ENCODE measurements at places on chromosomes 7 and 10.

DNA sequence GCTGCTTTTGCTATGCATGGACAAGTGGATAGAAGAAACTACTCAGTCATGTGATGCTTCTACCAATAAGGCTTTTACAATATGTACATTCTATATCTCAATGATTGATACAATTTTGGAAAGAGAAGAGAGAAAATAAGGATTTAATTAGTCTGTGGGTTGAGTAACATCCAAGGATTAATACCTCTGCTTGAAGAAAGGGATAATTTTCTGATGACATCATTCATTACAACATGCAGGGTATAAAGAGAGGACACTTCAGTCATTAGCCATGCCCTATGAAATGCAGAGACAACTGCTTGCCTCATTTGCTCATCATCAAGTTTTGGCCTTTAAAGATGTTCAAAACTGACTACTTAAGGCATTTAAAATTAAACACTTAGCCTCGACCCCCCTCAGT, 237.3 kb downstream of the AHR start:
- no peak for DNase-seq

DNA sequence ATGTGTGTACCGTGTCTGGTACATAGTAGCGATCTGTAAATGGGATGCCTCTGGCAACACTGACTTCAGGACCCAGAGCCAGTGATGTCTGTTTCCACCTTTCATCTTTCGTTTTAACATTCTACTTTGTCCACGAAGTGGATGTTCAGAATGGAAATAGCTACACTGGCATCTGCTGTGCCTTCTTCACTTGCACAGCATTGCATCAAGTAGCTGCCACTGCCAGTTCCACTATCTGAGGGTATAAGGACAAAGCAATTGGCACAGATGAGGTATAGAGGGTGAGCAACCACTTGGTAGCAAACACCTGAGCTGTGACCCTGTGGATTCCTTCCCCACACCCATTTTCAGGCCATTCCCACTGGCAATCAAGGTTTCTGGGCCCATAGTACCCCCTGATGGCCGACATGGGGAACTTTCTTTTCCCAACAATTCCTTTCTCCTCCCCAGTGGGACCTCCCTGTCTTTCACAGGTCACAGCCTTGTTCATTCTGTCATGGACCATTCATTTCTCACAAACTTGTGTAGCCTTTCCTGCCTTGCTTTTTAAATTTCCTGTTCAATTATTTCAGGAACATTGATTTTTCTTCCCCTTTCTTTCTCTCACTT, 4.0 kb downstream of the ITGA8 start:
- no peak for DNase-seq

DNA sequence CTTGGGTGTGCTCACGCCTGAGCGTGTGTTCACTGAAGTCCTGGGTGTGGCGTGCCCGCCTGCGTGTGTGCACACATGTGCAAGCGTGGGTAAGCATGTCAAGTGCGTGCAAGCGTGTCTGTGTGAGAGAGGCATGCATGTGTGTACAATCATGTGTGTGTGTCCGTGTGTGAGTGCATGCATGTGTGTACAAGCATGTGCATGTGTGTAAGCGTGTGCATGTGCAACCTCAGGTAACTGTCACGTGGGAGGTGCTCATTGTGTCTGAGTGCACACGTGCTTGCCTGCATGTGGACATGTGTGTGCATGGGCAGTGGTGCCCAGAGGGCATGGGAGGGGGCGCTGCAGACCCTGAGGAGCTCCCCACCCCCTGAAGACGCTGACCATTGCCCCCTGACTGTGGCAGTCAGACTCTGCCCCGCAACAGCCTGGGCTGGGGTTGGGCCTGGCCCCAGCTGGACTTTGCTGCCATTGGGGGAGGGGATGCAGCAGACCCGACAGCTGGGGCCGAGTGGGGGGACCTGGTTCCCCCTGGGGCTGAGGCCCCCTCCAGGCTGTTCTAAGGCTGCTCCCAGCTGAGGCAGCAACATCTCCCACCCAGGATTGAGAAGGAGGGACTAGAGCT, 88.1 kb downstream of the UNCX start:
- DNase-seq, result no peak

- no peak for DNase-seq
These were observed 187.3 kb upstream of the PLXDC2 start for GRCh38 chr10:19628767-19629560.

DNA sequence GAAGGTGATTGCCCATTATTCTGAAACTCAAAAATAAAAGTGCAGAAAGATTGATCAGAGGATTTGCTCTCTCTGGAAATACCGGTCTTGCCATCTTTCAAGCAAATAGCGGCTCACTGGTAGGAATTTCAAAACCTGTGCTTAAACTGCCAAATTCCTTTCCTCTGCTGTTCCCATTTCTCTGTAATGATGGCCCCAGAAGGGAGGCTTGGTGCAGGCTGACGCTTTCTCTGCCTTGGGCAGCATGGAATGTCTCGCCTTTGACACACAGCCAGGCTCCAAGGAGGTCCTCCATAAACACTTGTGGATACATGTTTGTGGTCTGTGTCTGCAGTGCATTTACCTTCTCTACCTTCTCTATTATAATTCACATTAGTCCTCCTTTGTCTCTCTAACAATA, 146.8 kb downstream of the HIBADH start:
- DNase-seq, result no peak

DNA sequence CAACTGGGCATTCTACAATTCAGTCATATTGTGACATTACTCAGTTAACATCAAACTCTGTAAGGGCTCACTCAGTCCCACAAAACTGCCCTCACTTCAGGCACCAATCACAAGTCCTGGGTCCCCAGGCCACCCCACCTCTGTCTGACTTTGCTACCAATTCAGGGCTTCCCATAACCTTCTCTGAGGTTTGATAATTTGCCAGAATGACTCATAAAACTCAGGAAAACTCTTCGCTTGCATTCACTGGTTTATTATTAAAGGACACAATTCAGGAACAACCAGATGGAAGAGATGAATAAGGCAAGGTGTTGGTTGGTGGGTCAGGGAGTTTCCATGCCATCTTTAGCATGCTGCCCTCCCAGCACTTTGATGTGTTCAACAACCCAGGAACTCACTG, 41.3 kb downstream of the AVL9 start:
- DNase-seq, result no peak

- DNase-seq, result no peak
These were observed 120.3 kb downstream of the ZNF438 start for GRCh38 chr10:30911303-30911863.

- DNase-seq, result no peak
These were observed 54.0 kb downstream of the DOCK4 start for GRCh38 chr7:112152186-112152585.

- DNase-seq, result no peak
These were observed 1276.3 kb upstream of the AUTS2 start for GRCh38 chr7:68321776-68322496.

GRCh38 chr7:71198887-71199286, 66.9 kb downstream of the GALNT17 start:
- no peak for DNase-seq

- no peak for DNase-seq
These were observed 53.3 kb downstream of the FIGNL1 start for GRCh38 chr7:50396856-50397255.

- no peak for DNase-seq
These were observed 15.2 kb upstream of the FBXW4 start for GRCh38 chr10:101710059-101710695.

DNA sequence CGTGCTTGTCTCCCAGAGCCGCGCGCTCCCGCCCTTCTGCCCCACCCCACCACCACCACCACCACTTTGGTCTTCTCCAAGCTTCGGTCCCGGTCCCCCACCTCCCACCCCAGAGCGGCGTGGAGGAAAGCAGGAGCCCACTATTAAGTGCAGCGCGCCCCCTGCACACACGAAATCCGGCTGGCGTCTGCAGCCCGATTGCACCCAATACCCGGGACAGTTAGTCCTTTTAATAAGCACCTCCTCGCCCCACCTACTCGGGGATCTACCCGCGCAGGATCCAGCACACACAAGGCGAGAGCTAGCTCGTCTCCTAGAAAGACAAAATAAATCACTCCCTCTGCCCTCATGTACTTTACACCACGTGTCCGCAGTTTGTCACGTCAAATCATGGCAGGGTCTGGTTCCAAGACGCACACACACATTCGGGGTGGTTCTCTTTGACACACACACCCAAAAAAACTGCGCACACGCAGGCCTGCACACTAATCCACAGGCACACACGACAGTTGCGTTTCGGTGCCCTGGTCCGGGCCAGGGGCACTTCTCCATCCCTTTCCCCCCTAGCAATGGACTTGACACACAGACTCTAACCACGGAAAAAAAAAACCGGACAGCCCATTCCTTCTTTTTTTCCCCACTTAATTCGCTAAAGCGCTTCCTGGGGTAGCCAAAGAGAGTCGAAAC, 1.6 kb downstream of the SFMBT2 start:
- DNase-seq, result no peak

GRCh38 chr10:12709521-12709963, 292.0 kb downstream of the CCDC3 start:
- no peak for DNase-seq

GRCh38 chr7:82810558-82811259, 352.0 kb downstream of the PCLO start:
- no peak for DNase-seq

GRCh38 chr7:124799448-124799847, 33.9 kb upstream of the GPR37 start:
- no peak for DNase-seq

GRCh38 chr7:66697449-66698438, 42.8 kb upstream of the RABGEF1 start:
- no peak for DNase-seq

- no peak for DNase-seq
These were observed 47.7 kb upstream of the MGAM2 start for GRCh38 chr7:142063551-142064442.

DNA sequence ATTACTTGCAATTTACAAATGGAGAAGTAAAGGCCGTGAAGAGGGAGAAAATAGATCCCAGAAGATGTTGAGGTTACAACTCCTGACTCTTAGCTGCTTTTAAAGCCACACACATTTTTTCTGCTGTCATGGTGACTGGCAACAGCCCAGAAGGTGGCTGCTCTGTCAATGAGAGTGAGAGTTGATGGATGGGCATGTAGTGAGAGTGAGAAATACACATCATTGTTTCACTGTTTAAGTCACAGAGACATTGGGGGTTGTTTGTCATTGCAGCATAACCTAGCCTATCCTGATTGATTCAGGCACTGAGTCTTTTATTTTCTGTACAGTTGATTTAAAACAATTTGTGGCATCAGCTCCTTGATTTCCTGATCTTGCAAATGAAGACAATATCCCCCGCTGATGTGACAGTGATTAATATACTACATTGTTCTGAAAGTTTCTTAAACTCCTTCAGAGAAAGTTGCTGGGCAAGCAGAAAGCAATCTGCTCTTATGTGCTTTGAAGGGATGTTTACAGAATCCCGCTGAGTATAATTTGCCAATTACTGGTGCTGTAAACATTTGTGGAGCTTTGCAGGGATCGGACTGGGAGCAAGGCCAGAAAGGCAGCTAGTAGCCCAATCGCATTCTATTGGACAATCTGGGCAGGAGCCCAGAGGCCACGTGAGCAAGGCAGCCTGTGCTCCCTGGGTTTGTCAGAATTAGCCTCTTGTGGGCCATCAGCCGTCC, 229.6 kb downstream of the PRPF18 start:
- DNase-seq, result no peak

DNA sequence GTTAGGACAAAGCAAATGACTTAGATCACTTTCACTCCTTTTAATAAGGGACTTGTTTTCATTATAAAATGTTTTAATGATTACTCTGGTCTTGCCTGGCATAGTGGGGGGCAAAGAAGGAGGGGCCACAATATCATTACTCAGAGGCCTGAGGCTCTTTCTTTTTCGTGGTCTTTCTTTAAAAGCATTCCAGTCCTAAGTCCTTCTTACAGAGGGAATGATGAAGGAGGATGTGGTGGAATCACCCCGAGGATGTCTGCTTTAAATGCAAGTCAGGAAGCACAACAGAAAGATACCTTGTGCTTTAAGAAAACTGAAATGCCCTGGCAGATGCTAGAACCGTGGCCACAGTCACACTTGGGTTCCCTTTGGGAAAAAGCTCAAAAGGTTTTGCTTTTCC, 379.1 kb downstream of the INHBA start:
- DNase-seq, result no peak

GRCh38 chr7:114531326-114531725, 116.7 kb downstream of the FOXP2 start:
- no peak for DNase-seq

DNA sequence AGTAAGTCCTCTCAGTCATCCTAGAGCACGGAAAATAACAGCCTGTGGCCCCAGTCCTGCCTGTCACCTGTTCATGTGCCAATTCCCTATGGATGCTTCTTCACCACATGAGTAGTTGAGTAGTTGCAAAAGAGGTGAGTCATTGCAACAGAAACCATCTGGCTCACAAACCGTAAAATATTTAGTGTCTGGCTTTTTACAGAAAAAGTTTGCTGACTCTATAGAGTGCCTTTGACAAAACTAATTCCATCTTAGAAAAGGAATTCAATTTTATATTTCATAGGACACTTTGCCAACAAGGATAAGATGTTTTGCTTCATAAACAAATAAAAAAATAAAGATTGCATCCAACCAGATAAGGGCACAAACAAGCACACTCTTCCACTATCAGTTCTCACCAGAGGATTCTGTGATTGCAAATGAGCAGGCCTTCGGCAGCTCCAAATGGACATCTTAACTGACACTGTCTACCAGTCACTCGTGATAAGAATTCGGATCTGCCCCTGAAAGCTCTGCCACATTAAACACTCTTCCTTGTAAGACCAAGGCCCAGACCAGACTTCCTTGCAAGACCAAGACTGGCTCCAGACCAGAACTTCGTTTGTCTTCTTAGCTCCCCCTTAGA, 242.7 kb upstream of the SEMA3C start:
- DNase-seq, result no peak

DNA sequence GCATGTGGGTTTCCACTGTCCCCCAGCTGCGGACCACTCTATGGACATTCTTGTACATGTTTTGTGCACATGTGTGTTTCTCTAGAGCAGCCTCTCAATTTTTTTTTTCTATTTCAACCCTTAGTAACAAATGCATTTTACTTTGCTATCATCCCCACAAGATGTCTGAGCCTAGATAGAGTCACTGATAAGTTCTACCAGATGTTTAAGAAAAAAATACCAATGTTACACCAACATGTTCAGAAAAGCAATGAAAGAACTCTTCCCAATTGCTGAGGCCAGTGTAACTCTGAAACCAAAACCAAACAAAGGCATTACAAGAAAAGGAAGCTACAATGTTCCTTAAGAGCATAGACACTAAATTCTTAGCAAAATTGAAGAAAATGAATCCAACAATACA, 218.5 kb downstream of the CXCL12 start:
- no peak for DNase-seq

GRCh38 chr7:106053109-106053508, 59.0 kb downstream of the SYPL1 start:
- no peak for DNase-seq

DNA sequence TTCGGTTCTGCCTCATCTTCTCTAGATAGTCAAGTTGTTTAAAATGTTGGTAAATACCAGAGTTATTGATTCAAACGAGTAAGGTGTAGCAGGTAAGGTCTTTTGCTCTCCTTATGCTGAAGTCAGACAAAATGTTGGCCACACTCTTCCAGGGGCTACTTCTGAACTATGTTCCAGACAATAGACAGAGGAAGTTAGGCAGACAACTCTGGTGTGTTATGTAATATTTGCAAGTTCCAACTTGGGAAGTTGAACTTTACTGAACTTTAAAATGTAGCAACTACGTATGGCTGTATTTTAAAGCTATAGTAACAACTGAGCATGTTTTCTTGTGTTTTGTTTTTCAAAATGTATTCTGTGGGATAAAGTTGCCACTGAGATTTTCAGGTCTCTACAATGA, 125.7 kb upstream of the NEBL start:
- no peak for DNase-seq

- DNase-seq, result no peak
These were observed 80.8 kb downstream of the RAB11FIP2 start for GRCh38 chr10:117965984-117966383.
